ENCODE measurements at places on chromosomes 2 and 18.

DNA sequence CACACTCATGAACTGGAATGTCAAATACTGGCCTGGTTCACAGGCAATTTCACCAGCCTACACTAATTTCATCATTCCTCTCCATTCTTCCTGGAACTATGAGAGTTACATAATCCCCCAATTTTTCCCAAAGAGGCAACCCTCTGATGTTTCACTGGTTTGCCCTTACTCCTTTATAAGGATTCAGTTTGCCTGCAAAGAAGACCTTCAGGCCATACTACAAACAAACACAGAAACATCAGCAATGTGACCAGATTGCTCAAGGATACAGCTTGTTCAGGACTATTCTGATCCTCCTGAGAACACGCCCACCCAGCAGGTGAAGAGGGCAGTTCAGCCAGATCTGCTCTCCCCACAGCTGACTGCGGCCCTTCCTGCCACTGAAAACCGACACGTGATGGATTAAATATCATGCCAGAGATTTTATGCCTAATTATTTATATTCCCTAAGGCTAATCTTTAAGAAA is 215.5 kb downstream of the ETAA1 start:
- no peak for DNase-seq

- peak; percentile 57 for DNase-seq
These were observed 8.6 kb upstream of the SOCS6 start for GRCh38 chr18:70280007-70280925.

DNA sequence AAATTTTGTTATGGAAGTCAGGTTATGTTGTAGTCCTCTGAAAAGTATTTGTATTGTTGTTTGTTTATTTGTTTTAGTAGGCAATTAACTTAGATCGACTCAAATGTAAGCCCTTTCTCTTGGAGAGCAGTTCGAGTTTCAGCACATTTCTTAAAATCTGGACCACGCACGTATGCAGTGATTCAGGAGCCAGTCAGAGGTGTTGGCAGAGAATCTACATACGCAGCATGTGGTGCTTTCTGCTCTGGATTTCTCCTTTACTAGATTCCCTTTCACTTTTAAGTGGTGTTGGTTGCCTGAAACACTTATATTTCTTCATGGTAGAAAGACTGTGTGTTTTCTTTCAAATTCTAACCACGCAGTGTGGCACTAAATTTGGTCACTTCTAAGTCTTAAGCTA is 773.9 kb upstream of the LRATD1 start:
- DNase-seq: peak; percentile 78

GRCh38 chr2:188524519-188525113 is 232.9 kb downstream of the GULP1 start:
- DNase-seq: peak; percentile 12

GRCh38 chr2:238567996-238568395 is 141.3 kb downstream of the ASB1 start:
- DNase-seq: no peak

- no peak for DNase-seq
These were observed 522.8 kb downstream of the MBD2 start for GRCh38 chr18:53701697-53702096.

DNA sequence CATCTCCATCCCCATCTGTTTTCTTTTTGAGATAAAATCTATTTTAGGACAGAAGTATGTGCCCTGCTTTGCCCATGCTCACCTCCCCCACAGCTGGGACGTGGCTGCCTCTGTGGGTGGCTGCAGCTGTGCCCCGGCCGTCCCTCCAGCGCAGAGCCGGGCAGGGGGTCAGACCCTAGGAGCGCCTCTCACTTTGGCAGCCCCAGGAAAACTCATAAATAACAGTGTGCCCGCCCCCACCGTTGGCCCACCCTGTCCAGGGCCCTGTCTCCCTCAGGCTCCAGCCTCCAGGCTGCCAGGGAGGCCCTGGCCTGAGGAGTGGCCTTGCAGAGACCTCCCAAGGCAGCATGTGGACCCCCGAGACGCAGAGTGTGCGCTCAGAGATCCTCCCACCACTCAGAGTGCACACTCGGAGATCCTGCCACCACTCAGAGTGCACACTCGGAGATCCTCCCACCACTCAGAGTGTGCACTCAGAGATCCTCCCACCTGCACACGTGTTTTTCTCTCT is 178.1 kb downstream of the TWIST2 start:
- no peak for DNase-seq

GRCh38 chr2:30459140-30459539 is 12.1 kb downstream of the LCLAT1 start:
- no peak for DNase-seq

DNA sequence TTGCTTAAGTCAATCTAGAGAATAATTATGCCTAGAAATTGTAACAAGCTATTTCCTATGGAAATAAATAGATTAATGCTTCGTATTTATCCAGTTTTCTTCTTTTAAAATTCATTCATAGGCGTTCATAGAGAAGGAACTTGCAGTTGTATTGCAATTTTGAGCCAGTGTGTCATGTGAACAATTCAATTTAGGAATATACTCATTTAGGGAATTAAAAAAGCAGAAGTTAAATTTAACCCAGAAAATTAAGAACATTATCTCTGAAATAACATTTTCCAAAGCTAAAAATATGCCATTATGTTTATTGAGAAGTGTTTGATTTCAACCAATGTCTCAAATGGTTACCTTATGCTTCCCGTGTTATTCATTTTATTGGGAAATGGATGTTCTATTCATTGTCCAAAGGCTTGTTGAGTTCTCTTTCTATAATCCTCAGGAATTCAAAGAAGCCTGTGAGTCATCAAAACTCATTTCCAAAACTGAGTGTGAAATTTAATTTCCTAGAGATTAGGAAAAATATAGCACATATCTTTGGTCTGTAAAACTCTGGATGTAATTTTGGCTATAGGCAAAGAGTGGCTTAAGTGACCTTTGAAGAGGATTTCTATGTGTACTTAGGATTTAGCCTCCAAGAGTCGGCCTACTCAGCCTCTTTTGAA is 99.7 kb downstream of the SLC8A1 start:
- DNase-seq: no peak

DNA sequence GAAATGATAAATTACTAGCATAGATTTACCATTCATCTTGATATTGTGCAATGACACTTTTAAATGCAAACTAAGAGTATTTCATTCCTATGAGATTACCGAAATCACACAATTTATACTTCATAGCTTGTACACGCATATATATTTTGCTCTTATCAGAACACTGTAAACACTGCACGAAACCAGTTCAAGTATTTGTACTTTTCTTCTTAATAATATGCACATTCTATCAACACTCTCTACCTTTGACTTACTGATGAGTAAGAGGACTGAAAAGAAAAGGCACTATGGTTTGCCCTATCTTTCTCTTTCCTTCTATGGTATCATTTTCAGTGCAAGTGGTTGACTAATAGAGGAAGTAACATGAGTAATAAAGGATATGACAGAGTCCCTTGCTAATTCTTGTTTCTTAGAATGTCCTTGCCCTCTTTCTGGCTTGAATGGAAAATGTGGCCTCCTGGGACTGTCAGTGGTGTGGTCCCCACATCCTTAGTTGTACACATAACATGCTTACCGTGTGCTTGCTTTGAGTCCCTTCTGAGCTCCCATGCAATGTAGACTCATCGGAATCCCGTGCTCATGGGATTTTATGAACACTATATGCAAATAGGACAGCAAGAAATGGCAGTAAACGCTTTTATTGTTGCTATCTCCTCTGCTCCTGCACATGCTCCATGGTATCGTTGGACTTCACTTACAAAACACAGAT is 363.5 kb upstream of the TNP1 start:
- no peak for DNase-seq

GRCh38 chr18:11669271-11669947 is 19.7 kb upstream of the GNAL start:
- DNase-seq: no peak

GRCh38 chr2:237064203-237065070 is 21.3 kb upstream of the COPS8 start:
- no peak for DNase-seq

DNA sequence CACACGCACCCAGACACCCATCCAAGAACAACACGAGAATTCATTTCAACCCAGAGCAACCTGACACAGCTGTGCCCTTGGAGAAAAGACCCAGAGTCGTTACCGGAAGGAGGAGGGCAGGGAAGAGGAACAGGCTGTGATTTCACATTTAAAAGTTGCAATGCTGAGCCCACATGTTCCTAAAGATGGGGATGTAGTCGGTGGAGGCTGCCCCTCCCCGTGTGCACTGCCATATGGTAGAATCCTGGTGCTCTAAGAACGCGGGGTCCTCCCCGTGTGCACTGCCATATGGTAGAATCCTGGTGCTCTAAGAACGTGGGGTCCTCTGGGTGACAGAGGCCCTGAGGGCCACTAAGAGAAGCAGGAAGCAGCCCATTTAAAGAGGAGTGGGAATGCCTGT is 10.9 kb downstream of the MTERF4 start:
- no peak for DNase-seq

DNA sequence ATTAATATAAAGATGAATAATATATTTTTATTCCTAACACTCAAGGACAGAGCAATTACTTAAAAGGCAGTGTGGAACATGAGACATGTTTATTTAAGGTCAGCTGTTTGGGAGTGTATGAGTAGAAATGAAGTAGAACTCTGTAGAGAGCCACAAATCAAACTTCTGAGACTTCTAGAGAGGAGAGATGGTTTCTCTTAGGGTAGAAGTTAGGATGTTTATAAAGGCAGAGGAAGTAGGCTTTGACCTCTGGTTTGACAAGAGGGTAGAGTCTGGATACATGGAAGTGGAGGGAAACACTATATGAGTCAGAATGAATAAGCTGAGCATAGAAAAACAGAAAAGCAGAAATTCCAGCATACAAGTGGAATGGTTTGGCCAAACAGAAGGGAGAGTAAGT is 262.1 kb upstream of the KLHL14 start:
- no peak for DNase-seq

- no peak for DNase-seq
These were observed 124.8 kb downstream of the NUP35 start for GRCh38 chr2:183248866-183249567.

DNA sequence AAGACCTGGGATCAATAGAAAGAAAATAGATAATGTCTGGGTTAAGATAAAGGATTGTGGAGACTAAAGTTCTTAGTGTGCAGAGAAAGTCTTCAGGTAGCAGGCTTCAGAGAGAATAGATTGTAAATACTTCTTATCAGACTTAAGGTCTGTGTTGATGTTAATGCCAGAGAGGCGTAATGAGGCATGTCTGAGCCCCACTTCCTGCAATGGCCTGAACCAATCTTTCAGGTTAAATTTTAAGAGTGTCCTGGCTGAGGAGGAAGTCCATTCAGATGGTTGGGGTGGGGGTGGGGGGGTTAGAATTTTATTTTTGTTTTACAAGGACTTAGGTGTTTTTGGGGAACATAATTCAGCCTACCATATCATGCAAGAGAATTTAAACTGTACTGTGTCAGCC is 129.5 kb downstream of the EVA1A start:
- no peak for DNase-seq

DNA sequence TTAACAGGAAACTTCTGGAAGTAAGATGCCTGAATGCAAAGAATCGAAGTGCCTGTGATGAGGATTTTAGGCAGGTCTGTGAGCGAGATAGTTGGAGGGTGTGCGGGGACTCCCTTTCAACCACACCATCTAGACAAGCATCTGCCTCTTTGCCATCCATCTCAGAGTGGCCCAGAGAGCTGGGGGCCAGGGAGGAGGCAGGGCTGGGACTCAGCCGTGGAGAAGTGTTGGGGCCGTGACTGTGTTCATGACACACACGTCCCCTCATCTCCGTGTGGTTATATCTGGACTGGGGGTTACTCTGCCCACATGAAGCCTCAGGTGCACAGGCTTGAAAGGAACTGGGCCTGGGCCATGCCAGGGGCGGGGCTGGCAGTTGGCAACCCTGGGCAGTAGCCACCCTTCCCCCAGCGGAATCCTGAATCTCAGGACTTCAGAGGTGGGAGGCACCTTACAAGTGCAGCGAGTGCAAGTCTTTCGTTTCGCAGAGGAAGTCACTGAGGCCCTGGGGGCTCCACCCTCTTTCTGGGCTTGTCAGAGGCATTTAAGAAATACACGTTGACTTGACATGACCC is 112.5 kb downstream of the SLC4A3 start:
- DNase-seq: no peak

- DNase-seq: no peak
These were observed 36.4 kb downstream of the SCN1A start for GRCh38 chr2:166091439-166091838.

- DNase-seq: peak; percentile 79
These were observed at the start of gene IL18R1 for GRCh38 chr2:102355526-102356380. IL18R1 (plus strand) TSS chr2:102355796; CDS start chr2:102362661, 6,865 bp downstream.

DNA sequence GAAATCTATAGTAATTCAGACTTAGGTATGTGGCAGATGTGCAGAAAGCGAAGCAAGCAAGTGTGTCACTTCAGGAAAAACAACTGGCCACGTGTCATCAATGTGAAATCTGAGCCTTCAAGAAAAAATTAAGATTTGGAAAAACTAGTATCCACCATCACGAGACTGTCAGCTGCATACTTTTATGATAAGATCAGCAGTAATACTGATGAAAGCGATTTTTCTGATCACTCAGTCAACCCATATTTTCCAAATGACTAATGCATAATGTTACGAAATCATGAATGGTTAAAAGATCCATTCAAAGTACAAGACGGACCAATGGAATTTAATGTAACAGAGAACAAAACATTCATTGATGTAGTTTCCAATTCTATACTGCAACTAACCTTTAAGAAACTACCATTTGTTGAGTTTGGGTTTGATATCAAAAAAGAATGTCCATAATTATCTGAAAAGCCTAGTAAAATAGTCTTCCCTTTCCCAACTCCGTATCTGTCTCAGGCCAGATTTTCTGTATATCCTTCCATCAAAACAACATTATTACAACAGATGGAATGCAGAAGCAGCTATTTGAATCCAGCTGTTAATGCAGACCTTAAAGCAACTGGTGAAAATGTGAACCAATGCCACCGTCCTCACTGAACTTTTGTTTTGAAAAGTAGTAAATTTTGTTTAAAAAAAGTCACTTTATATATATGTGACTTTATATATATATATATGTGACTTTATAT is 17.0 kb upstream of the BCL2 start:
- DNase-seq: peak; percentile 8

GRCh38 chr2:163877316-163877715 is 141.5 kb upstream of the FIGN start:
- peak; percentile 11 for DNase-seq

DNA sequence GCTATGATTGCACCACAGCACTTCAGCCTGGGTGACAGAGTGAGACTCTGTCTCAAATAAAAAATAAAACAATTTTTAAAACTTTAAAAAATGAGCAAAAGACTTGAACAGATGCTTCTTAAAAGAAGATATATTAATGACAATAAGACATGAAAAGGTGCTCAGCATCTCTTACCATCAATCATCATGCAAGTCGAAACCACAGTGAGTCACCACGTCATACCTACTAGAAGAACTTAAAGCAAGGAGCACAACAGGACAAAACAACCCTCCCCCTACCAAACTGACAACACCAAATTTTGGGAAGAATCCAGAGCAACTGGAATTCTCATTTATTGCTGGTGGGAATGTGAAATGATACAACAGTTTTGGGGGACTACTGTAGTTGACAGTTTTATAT is 251.6 kb downstream of the BCL2 start:
- DNase-seq: no peak

DNA sequence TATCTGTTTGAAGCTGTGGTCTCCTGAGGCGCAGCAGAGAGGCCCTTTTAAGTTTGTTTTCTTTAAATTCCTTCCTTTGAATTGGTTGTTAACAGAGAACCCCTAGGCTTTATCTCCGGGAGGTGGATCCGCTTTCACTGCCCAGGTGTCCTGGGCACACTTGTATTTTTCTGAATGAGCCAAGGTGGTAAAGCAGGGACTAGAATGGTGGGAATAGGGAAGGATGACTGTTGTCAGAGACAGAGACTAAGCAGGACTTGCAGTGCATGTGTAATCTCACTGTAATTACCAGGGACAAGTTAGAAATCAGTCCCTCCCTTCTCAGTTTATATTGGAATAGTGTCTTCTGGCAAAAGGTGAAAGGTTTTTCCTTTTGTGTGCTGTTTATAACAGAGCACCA is 72.8 kb downstream of the PHLPP1 start:
- no peak for DNase-seq
